ENCODE measurements at places on chromosomes 1 and 21.
A peak's percentile ranks its signal among the peaks of the same experiment; 100 is the strongest.

GRCh38 chr1:40096646-40096976, 441 bp downstream of the PPT1 start:
- no peak for DNase-seq

DNA sequence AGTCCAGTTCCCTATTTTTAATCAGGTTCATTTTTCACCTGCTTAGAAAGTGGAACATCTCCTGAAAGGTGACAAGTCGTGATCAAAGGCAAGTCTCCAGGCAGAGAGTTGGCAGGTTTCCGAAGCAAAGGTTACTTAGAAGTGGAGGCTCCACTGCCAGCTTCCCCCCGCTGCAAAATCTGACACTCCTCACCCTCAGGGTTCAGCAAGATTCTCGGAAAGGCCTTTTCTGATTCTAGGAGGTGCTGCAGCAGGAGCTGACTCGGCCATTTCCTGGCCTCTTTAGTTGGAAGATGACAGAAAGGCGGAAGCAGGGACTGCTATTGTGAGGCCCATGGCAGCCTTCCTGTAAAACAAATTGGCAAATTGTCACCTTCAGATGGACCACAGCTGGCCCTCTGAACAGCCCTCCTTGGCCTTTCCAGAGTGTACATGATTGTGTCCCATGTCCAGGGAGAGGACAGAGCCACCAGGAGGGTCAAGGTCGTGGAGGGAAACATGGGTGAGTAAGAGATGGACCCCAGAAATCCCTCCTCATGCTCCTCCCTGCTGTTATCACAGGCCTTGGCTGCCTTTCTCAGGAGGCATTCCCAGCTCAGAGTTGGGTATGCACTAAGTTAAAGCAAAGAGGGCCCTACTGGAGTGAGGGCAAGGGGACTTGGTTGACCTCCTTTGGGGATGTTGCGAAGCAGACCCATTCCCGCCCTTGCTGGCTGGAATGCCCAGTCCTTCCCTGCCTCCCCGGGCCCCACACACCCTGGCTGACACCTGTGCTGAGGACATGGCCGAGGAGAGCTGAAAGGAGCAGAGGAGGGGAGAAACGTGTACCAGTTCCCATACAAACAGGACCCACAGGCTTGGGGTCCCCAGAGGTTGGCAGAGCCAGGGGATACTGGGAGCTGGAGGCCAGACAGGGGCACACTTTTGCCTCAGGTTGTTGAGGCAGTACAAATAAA, 115.5 kb upstream of the IRF2BP2 start:
- DNase-seq, result no peak

DNA sequence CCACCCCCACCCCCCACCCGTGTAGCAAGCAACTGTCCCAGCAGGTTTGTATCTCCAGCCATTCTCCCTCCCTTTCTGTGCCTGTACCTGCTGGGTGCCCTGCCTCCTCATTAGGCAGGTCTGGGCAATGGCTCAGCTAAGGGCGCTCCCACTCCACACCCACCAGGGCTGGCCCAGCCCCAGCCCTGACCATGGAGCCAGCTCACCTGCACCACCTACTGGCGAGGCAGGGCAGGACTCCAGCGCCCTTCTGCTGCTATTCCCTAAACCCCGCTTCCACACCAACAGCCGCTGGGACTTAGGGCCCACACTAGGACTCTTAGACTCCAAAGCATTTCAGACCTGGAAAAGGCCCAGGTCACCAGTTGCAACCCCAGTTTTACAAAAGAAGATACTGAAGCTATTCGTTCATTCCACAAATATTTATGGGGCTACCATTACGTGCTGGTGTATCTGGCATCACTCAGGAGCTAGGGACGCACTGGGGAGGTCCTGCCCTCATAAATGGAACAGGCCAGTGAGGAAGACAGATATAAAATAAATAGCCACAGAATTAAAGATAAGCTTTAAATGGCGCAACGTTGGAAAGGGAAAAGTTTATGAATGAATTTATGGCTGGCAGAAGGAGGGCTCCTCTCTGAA, 24.0 kb downstream of the PGLYRP3 start:
- peak; percentile 35 for DNase-seq

DNA sequence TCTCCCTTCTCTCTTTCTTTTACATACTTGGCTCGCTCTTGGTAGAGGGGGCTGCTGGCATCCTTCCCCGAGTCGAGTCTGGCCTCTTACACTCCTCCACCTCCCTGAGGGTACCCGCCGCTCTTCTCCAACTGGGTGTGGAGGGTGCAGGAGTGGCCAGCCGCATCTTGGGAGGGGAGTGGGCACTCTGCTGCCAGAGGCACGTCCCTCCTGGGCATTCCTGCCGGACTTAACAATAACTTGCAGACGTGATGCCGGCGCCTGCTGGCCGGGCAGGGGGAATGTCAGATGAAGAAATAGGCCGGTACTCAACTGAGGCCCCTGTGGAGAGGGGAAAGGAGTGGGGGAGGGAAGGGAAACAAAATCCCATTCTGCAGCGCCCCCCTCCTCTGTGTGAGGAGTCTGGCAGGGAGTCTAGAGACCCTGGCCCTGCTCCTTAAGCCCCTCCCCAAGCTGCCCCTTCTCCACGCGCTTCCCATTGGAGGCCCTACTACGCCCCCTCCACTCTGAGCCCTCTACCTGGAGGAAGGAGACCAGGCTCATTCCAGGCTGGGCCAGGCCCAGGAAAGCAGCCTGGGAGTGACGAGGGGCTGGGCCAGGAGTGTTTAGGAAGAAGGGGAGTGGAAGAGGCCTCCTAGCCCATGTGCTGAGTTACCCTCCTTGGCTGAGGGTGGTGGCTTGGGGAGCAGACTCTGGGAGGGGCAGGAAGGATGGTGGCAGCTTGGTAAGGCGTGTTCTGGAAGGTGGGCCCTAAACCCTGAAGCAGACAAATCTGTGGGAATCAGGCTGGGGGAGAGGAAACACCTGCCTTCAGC, 1.8 kb downstream of the ATP2B4 start:
- peak; percentile 44 for DNase-seq

DNA sequence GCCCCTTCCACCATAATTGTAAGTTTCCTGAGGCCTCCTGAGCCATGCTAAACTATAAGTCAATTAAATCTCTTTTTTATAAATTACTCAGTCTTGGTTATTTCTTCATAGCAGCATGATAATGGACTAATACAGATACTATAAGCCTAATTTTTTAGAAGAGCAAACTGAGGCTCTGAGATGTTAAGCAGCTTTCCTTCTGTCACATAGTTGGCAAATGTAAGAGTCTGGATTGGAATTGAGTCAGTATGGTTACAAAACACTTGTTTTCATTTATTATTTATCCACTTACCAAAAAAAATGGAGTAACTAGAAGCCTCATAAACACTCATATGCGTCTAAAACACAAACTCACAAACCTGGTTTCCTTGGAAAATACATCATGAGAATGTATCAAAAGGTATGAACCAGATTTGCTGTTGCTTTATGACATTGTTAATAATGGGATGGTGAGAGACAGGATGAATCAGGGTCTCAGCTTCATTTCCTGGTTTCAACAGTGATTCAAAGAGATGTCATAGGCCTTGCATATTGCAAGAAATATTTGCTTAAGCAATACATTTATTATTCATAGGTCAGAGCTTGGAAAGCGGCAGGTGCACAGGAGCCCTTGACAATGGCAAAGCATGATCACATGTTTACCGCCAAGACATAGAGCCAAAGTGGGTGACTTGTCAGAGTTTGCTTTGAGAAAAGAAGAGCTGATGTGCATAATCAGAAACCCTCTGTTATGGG, 221.5 kb downstream of the GRIK1 start:
- DNase-seq, result peak; percentile 10

DNA sequence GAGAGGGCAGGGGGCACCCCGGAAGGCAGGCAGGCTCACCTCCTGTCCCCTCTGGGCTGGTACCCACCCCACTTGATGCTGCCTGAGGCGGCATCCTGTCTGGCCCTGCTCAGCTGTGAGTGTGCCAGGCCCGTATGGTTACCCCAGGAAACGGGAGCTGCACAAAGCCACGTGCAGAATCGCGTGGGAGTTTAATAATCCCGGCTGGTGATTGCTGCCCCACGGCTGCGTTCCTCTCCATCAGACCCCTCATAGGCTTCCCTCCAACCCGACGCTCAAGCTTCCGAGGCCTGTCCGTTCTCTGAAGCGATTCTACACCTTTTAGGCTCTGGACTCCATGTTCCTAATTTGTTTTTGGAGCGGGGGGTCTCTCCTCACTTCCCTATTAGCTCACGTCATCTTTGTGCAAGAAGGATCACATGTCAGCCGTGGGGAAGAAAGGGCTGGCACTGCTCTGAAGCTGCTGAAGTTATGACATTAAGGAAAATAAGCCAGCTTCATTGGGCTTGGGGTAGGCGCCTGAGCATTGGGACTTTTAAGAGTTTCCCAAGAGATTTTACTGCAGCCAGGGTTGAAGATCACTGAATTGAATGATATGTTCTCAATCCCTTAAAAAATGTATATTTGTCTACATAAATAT, 1.1 kb upstream of the B3GALT5 start:
- no peak for DNase-seq

GRCh38 chr1:6756457-6756856, 28.8 kb upstream of the CAMTA1 start:
- no peak for DNase-seq

DNA sequence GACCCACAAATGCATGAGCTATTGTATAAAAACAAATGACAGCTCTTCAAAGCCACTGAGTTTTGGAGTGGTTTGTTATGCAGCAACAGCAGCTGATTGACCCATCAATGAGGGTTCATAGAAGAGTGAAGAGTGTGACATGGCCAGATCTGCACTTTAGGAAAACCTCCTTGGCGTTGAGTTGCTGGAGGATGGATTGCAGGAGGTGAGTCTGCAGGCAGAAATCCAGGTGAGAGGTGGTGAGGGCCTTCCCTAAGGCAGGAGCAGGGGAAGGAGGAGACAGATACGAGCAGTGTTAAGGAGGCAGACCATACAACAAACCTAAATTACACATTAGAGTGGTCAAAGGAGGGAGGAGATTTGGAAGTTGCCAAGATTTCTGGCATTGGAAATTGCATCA, 169.3 kb upstream of the CSF3R start:
- DNase-seq, result no peak

DNA sequence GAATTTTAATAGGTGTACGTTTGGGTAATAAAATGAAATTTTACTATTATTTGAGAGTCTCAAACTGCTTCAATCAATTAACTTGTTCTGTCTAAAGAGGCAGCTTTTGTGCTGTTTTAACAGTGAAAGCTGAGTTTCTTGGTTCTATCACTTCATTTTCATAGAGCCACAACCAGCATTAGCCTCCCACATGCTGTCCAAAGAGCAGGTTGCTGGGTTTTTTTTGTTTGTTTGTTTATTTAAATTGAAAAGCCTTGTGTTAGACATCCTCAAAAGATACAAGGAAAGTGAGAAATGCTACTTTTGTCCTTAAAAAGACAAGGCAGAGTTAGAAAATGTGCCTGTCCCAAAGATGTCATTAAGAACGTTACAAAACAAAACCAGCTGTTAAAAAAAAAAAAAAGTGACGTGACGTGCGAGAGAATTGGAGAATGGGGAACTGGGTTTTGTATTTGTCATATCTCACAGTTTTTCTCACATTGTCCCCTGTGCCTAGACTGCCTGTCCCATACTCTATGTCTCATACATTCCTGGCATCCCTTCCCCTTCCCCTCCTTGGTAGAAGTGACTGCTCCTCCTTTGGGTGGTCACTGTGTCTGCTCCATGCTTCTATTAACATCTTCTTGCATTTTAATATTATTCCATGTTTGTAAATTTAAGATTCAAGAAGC, 63.1 kb upstream of the CD34 start:
- DNase-seq, result no peak

GRCh38 chr21:32309906-32310460, 11.3 kb downstream of the MRAP start:
- no peak for DNase-seq

GRCh38 chr1:33015216-33015615, 21.5 kb downstream of the AK2 start:
- DNase-seq, result no peak

DNA sequence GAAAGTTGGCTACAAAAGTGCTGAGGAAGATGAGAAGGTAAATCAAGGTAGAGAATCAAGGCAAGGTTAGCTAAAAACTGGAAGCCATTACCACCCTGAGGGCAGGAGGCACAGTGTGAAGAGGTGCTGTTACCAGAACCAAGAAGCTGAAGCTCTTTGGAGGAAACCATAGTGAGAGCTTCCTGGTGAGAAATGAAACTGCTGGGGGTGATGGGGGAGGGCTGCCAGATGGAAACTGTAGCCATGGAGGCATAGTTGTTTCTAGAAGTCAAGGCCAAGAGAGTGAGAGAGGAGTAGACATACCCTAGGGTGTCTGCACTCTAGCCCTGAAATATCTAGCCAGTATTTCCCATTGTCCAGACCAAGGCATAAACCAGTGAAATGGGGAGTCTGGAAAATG, 28.7 kb downstream of the IFI44 start:
- no peak for DNase-seq
